ENCODE measurements at places on chromosomes 12 and 14.
A peak's percentile ranks its signal among the peaks of the same experiment; 100 is the strongest.

DNA sequence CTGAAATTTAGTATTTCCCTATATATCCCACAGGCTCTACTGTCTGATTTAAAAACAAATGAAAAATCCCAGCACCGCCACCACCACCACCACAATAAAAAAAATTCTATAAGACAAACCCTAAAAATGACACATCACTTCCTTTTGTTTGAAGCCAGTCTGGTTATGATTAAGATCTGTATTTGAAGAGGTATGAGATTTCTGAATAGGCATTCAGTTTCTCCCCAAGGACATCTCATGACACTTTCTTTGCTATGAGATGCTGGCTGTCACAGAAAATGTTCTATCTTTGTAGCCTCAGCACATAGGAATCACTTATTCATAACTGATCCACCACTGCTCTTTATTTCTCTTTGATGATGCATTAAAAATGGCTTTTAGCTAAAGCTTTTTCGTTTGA, 1071.0 kb downstream of the SLC6A15 start:
- DNase-seq: no peak

- DNase-seq: no peak
These were observed 110.5 kb downstream of the TTLL5 start for GRCh38 chr14:75771595-75771994.

DNA sequence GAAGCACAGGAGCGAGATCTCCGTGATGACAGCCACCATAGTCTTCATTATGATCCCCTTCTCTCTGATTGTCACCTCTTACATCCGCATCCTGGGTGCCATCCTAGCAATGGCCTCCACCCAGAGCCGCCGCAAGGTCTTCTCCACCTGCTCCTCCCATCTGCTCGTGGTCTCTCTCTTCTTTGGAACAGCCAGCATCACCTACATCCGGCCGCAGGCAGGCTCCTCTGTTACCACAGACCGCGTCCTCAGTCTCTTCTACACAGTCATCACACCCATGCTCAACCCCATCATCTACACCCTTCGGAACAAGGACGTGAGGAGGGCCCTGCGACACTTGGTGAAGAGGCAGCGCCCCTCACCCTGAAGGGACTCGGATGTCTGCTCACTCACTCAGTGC, 775 bp downstream of the OR10P1 start:
- DNase-seq: peak; percentile 10

GRCh38 chr12:94873734-94874517, 129.6 kb downstream of the NDUFA12 start:
- DNase-seq: no peak

DNA sequence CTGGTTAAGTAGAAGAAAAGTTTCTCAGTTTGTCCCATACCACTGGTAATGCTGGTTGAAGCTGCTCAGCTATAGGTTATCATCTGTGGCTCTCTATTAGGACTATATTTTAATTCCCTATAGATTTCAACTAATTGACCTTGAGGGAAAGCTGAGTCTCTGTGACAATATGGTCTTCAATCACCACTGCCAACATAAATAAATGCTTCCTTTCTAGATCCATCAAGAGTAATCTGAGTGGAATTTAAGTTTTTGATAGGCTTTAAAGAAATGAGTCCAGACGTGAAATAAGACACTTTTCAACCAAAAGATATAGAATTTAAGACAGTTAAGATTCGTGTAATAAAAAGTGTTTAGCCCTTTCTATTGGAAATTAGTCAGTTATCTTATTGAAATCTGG, 63.5 kb upstream of the MYF6 start:
- no peak for DNase-seq

GRCh38 chr14:102180248-102180998, 40.7 kb downstream of the WDR20 start:
- DNase-seq: no peak

GRCh38 chr12:105843986-105844760, 294.6 kb downstream of the NUAK1 start:
- DNase-seq: no peak

DNA sequence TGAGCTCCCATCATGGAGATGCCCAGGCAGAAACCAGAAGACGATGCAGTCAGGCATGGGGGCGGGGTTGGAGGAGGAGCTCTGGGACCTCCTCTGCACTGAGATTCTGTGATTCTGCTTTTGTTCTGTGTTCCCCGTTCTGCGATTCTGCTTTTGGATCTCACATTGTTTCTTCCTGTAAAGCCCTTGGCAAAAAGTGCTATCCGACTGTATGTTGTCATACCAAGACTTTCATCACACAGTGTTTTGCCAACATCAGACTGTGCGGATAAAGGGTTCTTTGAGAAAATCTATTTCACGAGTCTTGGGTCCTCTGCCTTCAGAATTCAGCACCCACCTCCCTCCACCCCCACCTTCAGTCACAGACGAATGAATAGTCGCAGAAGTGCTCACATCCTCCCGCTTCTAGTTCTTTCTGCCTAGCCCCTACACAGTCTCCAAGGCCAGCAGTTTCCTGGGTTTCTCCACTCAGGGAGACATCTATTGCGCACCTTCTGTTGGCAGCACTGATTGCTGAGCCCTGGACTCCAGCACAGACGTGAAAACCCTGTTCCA, 24.7 kb upstream of the PWP1 start:
- DNase-seq: no peak

GRCh38 chr12:74794522-74794921, 256.9 kb downstream of the ATXN7L3B start:
- no peak for DNase-seq

GRCh38 chr14:55333711-55334485, 62.7 kb downstream of the FBXO34 start:
- no peak for DNase-seq

GRCh38 chr12:5615760-5616159, 183.9 kb downstream of the NTF3 start:
- DNase-seq: no peak

- DNase-seq: no peak
These were observed 34.9 kb downstream of the WIF1 start for GRCh38 chr12:65086236-65086635.

DNA sequence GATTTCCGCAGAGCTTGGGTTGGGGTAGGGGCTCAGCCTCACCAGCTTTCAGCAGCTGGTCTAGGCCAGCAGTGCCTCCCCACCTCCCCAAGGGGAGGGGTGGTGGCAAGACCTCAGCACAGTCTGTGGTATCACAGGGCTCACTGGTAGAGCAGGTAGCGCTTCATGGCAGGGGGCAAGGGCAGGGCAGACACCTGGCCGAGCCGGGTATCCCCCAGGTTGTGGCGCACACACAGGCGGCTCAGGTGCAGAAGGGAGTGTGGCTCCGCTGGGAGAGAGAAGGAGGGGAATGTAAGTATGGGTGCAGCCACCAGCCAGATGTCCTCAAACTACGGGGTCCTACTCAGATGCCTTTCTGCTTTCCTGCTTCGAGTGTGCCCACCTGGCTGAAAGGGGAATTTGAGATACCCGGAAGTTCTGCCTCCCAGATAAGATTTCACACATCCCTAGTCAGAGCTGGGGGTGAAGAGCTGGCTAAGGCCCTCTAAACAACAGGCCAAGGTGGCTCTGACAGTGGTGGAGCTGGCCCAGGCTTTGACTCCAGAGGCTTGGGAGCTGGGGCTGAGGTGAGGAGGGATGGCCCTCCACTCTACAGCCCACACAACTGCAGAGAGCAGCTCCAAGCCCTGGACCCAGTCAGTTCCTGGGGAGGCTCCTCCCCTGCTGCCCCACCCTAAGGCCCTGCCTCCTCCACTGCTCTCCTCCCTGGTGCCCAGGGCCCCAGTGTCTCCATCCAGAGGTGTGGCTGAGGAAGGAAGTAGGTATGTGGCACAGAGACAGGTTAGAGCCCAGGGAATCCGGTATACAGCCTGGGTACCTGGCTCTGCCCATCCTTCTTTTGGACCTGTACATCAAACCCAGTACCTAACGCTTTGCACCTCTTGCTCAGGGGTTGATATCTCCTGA, 1.8 kb downstream of the SPSB2 start:
- DNase-seq: no peak

GRCh38 chr14:102795060-102795925, 18.0 kb downstream of the TRAF3 start:
- DNase-seq: no peak

DNA sequence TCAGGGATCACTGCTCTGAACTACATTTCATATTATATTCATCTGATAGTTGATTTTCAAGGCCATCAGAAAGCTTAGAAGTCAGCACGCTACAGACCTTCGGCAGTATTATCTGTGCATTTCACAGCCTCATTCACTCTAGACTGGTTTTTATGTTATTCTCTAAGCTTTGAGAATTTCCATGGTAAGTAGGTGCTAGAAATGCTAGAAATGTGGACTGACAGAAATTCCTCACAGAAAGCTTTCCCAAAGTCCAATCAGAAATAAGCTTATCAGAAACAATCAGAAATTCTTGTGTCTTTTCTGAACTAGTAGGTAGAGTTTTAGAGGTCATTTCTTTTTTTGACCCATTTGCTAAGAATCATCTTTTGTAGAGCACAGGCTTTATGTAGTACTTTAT, 176.6 kb downstream of the TMTC3 start:
- DNase-seq: no peak

GRCh38 chr12:105765053-105766014, 373.4 kb downstream of the NUAK1 start:
- DNase-seq: no peak
